ENCODE measurements at places on chromosomes 2 and 18. TPM values are rescaled to one million over a fixed set of nuclear protein-coding genes. Genes with fewer than 3 reads are reported as not detected.

GRCh38 chr2:39059366-39059952 lies 61.4 kb downstream of the SOS1 start:
- DNase-seq: no peak

DNA sequence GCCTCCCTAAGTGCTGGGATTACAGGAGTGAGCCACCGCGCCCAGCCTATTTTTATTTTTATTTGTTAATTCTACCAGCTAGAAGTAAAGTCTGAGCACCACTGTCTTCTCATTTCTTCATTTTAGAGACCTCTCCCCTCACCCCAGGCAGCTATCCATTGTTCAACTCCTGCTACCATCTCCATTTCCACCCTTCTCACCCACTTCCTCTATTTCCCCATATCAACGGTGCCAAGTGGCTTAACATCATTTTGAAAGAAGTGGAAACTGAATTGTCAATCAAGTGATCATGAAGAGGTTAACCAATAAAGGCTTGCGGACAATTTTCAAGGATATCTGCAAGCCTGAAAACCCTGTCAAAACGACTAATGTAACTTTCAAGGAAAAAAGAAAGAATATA lies 323.1 kb downstream of the NBAS start:
- no peak for DNase-seq

- no peak for DNase-seq
Measured at GRCh38 chr2:205283736-205284270, 398.5 kb upstream of the NRP2 start.

DNA sequence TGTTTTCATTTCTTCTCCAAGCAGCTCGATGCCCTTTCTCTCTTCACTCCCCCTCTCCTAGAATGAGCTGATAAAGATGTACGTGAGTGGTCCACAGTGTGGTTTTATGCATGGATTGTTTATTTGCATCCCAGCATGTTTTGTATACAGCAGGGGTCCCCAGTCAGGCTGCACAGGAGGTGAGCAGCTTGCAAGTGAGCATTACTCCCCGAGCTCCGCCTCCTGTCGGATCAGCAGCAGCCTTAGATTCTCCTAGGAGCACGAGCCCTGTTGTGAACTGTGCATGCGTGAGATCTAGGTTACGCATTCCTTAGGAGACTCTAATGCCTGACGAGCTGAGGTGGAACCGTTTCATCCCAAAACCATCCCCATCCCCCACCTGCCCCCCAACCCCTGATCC lies 262.6 kb downstream of the AGAP1 start:
- DNase-seq: no peak

The STAM2 gene
- total RNA-seq: 9.8 TPM

The TEKT4 gene
- total RNA-seq: 0.58 TPM

The CCDC141 gene
- 0.09 TPM for total RNA-seq

The ALPP gene
- not detected for total RNA-seq

Data from K562 (cell line).